ENCODE measurements at places on chromosomes 6 and 20.

DNA sequence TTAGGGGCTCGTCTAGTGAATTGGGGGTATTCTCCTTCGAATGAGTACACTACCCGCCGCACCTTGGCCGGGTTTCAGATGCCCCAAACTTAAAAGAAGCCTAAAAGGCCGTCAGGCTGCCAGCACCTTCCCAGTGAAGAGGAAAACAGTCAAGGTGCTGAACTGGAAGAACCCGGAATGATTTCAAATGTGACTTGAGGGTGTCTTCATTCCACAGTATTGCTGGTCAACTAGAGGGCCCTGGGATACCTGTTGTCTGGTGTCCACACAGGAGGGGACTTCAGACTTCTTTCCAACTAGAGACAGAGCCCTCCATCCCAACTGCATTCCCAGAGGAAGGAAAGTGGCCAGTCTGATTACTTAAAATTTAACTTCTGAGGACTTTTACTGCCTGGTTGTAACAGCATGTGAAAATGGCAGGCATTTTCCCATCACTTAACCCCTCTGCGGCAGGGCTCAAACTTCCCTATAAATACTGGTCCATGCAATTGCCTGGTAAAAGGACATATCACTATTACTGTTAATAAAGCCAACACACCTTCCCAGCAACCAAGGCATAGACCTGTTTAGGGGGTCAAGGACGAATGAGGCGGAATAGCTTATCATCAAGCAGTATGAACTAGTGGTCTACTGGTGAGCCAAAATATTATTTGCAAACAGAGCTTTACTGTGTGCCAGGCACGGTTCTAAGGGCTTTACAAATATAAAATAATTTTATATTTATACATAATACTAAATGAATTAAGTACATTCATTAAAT is 651 bp upstream of the SAMHD1 start:
- DNase-seq = no peak

GRCh38 chr6:6998194-6998569 is 109.6 kb upstream of the RREB1 start:
- no peak for DNase-seq

DNA sequence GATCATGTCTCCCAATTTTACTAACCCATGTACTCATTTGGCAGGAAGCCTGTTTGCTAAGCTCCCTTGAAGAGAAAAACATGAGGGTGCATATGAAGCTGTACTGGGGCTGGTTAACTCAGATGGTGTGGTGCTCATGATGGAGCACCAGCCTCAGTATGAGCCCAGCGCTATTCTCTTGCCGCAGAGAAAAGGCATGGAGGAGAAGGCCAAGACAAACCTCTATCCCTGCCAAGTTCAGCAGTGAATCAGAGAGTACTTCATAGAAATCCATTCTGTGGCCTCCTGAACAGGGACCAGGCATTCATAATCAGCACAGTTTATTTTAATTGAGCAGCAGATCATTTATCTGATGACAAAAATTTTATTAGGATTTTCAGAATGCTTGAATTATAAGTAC is 398.1 kb downstream of the LMBRD1 start:
- DNase-seq = no peak

DNA sequence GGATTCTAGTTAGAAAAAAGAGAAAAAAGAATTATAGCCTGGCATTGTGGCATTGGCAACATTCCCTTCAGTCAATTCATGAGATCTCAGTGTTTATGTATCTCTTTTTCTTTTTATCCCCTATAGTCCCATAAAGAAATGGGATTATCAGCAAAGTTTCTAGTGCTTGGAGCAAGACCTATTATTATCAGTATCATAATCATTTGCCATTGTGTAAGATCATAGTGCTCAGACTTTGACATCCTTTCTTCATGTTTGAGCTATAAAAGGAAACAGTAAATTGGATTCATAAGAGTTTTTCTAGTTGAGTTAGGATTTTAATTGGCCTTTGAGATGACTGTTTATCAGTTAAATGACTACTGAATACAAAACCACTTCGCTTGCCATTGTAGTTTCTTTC is 295.6 kb downstream of the GRIK2 start:
- no peak for DNase-seq

GRCh38 chr6:45001663-45002062 is 326.5 kb upstream of the RUNX2 start:
- DNase-seq = no peak

GRCh38 chr6:84136364-84137050 is 90.9 kb downstream of the CEP162 start:
- no peak for DNase-seq

DNA sequence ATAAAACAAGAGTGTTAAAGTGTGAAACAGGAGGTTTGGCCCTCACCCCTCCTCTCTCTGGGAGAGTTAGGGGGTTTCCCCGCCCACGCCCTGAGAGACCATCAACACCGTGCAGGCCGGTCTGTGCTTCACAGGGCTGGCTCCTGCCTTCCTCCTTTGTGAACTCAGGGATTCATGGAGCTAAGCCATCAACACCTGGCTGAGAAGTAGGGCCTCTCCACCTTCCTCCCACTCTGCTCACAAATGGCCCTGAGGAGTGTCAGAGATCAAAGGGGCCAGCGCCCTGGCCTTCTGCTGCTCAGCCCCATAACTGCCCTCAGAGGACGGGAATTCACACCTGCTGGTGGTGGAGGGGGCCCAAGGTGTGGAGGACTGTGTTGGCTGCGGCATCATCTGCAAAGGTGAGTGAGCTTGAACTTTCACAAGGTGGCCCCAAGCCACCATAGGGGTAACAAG is 88.6 kb downstream of the PSMB1 start:
- DNase-seq = no peak

DNA sequence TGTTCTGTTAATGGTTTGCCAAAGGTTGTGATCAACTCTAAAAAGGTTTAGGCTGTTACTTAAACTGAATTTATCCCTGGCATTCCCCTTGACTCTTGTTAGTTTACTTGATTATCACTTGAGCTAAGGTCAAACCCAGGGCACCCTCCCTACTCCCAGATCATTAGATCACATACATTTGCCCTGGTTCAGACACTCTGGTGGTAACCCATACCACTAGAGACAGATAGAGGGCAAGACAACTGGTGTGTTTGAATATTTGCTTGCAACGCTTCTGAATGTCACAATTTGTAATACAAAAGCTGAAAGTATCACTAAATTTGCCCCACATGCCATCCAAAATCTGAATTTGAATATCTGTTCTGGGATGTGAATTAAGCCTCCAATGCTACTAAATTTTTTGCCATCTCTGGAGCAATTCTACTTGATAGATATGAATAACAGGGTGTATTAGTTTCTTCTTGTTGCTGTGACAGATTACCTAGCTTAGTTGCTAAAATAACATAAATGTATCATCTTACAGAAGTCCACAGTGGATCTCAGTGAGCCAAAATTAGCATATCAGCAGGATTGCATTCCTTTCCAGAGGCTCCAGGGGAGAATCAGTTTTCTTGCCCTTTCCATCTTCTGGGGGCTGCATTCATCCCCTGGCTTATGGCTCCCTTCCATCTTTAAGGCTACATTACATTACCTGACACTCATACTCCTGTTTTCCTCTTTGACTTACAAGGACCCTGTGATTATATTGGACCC is 45.4 kb downstream of the FIG4 start:
- no peak for DNase-seq
